ENCODE measurements at places on chromosomes 6 and 20.

- no peak for DNase-seq
These were observed 67.2 kb downstream of the SLC22A1 start for GRCh38 chr6:160188773-160189172.

DNA sequence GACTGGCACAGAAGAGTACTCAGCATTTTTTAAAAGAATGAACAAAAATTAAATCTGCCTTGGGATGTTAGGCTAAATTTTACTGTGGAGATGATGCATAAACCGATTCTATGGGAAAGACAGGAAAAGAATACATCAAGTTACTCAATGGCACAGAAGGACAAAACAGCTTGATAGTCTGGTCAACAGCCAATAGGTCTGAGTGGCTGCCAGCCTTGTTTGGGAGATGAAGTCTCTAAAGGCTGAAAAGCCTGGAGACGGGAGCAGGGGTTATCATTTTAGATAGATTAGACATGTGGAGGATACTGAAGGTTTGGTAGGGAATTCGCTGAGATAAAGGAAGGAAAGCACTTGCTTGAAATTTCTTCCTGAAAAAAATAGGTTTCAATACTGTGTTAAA lies 56.3 kb upstream of the LAMA2 start:
- DNase-seq = no peak

DNA sequence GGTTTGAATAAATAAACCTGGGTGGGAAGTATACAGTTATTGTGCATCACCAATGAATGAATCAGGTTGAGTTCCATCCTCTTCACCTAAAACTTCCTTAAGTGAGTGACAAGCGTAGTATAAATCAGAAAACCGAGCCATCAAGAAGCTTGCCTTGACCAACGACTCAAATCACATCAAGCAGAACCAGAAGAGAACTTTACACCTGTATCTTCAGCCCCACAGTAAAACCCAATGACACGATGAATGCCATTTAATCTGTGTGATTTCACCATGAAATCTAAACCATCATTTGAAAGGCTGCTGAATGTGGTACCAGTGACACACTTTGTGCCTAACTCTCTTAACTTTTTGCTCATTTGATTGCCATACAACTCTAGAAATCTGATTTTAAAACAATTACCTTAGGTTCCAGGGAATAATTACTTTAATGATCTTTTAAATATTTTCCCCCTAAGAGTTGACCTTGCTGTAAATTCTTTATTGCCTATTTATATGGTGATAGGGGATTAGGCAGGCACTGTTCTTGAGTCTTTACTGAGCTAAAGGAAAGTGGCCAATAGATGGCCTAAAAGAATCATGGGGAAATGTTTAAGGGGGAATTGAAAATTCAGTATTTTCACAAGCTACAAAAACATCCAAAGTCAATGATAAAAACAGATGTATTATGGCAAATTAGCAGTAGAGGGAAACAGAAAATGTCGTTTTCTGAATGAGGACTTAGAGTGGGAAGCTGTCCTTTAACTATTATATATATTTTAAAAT lies 152.0 kb upstream of the EYA4 start:
- no peak for DNase-seq

DNA sequence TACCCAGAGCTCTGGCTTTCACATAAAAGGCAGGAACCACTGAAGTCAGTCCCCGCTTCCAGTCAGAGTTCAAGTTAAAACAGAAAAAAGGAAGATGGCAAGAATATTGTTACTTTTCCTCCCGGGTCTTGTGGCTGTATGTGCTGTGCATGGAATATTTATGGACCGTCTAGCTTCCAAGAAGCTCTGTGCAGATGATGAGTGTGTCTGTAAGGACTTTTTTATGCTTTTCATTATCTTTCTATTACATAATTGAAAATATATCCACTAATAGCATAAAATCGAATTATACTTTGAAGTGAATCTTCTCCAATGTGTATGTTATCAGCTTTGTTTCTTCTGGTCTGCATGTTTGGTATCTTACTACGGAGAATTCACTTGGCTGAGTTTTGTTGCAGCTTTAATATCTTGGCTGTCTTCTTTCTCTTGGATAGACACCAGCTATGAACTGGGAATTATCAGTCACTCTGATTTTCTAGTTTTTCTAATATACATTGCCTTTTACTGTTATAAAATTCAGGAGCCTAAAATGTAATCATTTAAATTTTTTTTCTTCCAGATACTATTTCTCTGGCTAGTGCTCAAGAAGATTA lies at the start of gene OTOR:
TSS of gene OTOR (plus strand) at position 51 of the 593 bp plus-strand sequence. CDS start at position 95, 44 bp downstream.
- DNase-seq = no peak

DNA sequence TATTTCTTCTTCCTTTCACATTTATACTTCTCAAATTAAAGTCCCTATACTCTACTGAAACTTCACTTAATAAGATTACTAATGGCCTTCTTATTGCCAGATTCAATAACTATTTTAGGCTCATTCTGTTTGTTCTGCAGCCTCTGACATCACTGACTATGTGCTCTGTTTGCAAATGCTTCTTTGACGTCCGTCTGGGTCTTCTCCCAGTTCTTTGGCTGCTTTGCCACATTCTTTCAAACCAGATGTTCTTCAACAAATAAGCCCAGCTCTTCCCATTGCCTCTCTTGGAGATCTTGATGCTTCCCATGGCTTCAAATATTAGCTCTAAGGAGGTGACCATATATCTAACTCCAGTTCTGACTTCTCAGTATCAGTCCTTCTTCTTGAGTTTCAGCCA lies 117.4 kb downstream of the BTBD9 start:
- DNase-seq = no peak

All from stimulated activated CD4-positive, alpha-beta T cell treated with anti-CD3 and anti-CD28 coated beads, Interleukin-1b, Interleukin-23, amount 100 ng/mL, for 1 hour (primary cell).